CD4-positive, alpha-beta T cell treated with Interleukin-4 for 1 hour (primary cell): ENCODE measurements at places on chromosomes 13 and 19.

DNA sequence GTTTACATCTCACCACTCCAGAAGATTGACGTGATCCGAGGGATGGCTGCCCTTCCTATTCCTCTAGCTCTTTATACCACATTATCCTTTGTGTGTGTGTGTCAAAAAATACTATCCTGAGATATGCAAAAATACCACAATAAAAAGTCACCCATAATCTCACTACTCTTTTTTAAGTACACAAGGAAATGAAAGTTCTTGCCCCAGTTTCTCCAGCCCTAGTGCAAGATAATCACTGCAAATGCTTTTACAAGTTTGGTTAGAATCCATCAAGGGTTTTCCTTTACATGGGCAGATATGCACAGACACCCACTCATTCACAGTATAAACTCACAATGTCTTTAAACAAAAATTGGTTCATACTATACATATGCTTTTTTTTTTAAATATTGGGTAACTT is 89.3 kb downstream of the DIAPH3 start:
- no peak for DNase-seq

DNA sequence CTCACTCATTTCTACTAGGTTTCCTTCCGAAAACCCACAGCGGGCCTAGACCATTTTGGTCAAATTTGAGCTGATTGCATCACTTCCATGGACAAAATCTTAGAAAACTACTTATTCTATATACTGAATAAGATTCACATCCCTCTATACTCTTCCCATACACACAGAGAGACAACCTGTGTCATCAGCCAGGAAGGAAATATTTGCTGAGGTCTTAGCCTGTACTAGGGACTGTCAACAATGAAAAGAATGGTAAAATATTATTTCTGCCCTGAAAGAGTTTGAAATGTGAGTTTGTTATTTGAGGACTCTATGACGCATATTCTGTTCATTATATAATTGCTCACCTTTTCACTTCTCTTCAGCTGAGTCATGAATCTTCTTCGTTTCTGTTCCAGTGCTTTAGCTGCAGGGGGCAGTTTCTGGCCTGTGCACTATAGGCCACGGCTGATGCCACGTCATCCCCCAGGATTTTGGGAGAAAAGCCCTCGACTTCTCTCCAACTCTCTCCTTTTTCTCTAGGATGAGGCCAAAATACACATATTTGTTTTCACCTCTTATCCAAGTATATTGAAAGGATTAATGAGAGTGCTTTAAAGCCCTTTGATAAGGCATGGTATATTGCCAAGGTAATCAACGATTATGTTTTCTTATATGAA is 47.7 kb downstream of the GSX1 start:
- no peak for DNase-seq

- no peak for DNase-seq
These were observed 3.3 kb downstream of the ZNF350 start for GRCh38 chr19:51983361-51983760.

- no peak for DNase-seq
These were observed 166.6 kb downstream of the NDFIP2 start for GRCh38 chr13:79647533-79647932.

- no peak for DNase-seq
These were observed 12.3 kb downstream of the TMEM38A start for GRCh38 chr19:16673231-16673630.

DNA sequence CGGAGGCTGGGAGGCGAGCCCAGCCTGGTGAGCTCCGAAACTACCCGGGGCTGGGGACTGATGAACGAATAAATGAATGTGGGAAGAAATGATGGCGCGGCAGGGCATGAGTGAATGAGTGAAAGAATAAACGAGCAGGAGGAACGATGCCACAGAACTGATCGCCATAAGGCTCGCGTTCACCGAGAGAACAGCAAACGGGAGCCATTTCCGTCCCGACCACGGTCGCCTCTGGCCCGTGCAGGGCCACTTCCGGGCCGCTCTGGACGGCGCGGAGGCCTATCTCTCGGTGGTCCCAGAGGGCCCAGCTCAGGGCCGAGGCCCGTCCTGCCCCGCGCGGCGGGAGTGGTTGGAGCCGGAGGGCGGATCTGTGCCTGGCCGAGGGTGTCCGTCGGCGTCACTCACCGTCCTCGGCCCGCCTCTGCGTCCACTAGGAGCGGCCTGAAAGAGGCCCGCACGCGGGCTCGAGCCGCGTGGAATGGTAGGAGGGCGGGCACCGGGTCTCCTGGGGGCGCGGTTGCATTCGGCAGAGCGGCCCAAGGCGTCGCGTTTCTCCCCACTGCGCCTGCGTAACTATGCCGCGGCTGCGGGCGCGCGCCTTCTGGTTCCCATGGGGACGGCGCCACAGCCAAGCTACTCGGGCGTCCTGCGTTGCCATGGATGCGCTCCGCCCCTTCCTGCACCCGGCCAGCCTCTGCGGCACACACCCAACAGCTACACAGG is at the start of gene ZNF497:
ZNF497 (minus strand) TSS at position 480 of the 723 bp plus-strand sequence. CDS start 5,116 bp downstream, outside the sequence.
- DNase-seq: peak; percentile 98

DNA sequence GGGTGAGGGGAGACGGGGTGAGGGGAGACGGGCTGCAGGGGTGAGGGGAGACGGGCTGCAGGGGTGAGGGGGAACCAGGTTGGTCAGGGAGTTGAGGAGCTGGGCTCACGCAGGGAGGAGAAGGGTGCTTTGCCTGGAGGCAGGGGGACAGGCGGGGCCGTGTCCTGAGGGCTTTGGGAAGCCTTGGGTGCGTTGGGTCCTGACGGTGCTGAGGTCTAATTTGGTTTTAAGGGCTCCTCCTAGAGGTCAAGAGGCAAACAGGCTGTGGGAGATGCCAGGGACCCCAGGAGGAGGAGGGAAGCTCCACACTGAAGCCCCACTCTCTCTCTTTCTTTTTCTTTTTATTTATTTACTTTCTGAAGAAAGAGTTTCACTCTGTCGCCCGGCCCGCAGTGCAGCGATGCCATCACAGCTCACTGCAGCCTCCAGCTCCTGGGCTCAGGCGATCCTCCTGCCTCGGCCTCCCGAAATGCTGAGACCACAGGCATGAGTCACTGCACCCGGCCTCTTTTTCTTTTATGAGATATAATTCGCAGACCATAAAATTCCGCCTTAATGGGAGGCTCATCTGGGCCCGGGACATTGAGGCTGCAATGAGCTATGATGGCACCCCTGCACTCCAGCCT is 9.3 kb upstream of the MISP start:
- peak; percentile 25 for DNase-seq

DNA sequence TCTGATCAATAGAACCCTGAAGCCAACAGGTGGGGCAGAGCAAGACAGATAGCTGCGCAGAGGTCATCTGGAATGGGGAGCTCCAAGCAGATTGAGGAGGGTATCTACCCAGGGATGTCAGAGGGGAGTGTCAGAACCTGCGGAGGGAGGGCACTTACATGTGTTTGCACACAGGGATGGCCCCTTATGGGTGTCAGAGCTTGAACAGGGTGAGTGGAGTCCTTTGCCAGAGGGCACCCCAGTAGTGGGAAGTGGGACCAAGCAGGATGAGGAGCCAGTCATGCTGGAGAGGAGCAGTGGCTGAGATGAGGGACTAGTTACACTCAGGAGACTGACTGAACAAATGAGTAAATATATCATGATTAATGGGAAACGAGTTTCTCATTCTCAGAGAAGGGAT is 17.0 kb upstream of the SIGLEC14 start:
- no peak for DNase-seq
